Activated naive CD4-positive, alpha-beta T cell treated with anti-CD3 and anti-CD28 coated beads, Interleukin-2, amount 50 U/mL, for 72 hours (primary cell): ENCODE measurements at places on chromosomes 5 and 9.
A peak's percentile ranks its signal among the peaks of the same experiment; 100 is the strongest.

- DNase-seq: no peak
Measured at GRCh38 chr5:141973871-141974595, 5.1 kb downstream of the RNF14 start.

- DNase-seq: peak; percentile 37
Measured at GRCh38 chr5:135243556-135244285, 155.3 kb downstream of the MACROH2A1 start.

DNA sequence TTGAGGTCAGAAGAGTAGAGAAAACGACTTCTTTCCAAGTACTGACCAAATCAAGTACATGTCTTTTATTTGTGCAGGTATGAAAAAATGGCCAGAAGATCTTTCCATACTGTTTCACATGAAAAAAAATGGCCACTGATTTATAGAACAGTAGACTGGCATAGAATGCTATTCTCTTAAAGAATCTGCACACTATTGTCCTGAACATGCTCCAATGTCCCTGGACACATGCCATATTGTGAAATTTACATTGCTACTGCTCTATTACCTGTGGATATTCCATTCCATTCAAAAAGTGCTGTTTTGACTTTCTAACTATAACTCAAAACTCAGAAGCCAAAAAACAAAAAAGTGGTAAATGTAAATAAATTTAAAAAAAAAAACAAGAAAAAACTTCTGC, 60.6 kb downstream of the FBXL17 start:
- no peak for DNase-seq

GRCh38 chr5:133356984-133357421, 255.3 kb downstream of the FSTL4 start:
- no peak for DNase-seq

DNA sequence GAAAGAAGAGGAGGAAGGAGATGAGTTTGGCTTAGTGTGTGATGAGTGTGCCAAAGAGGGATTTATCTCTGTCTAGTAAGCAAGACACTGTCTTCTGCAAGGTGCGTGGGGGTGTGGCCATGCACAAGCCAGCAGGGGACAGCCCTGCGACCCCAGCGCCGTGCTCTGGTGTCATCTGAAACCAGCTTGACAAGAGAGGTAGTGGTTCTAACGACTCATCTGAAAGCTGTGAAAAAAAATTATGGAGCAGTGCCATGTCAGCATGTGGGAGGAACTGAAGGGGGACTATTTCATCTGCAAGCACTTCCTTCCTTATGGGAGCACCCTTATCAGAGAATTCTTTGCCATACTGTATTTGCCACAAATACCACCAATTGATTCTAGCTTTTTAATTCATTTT, 398.6 kb downstream of the PSAT1 start:
- no peak for DNase-seq
